ENCODE measurements at places on chromosomes 6 and 20.

- no peak for DNase-seq
These were observed 217.8 kb downstream of the ANKRD60 start for GRCh38 chr20:58010666-58011065.

DNA sequence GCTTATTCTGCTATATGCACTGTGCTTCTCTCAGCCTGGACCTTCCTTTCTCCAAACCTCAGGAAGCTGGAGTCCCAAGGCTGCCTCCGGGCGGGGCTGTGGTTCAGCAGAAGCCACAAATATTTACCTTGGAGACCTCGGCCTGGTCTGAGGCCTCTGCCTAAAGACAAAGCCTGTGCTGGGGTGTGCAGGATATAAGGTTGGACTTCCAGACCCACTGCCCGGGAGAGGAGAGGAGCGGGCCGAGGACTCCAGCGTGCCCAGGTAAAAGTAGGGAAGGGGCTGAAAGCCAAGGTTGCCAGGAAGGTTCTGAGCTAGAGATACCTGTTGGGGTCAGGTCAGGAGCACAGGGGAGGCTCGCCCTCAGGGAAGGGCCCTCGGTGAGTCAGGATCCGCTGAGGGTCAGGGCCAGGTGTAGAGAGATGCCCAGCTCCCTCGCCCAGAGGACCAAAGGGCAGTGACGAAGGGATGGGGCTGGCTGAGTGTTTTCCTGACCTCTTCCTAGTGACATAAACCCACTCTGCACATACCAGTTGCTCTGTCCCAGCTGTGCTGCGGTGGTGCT lies at the start of gene BPIFB1:
Gene BPIFB1 (plus strand): TSS at position 224 of the 565 bp plus-strand sequence. CDS start 2,860 bp downstream, outside the sequence.
- DNase-seq = no peak

DNA sequence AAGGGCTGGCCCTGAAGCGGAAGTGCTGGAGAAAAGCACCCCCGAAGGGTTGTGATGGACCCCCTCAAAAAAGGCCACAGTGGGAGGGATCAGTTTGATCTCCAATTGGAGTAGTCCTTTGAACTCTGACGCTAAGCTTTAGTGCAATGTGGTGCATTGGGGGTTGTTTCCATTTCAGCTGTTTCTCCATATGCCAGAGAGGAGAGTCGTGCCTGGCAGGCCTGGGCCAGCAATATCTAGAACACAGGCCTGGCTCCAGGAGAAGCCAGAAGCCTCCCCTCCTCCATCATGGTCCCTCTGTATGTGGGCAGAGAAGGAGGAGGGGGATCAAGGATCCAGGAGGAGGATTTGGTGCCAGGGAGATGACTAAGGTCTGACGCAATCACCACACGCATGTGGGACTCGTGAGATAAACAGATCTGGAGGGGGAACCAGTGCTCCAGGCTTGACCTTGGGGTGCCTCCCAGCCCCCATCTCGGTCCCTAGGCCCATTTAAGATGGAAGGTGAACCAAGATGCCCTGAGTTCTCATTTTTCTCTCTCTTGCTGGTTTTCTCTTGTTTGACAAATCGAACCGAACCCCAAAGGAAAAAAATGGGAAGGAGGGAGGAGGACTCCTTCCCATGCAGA lies 517.4 kb upstream of the JARID2 start:
- DNase-seq = no peak

- DNase-seq = no peak
These were observed 94.5 kb upstream of the BTN3A2 start for GRCh38 chr6:26270486-26270861.

GRCh38 chr20:25622450-25623224 lies 1.2 kb downstream of the NANP start:
- DNase-seq = no peak

GRCh38 chr6:150267686-150268561 lies 100.9 kb upstream of the IYD start:
- no peak for DNase-seq

- no peak for DNase-seq
These were observed 11.5 kb upstream of the BTBD9 start for GRCh38 chr6:38651121-38651784.

DNA sequence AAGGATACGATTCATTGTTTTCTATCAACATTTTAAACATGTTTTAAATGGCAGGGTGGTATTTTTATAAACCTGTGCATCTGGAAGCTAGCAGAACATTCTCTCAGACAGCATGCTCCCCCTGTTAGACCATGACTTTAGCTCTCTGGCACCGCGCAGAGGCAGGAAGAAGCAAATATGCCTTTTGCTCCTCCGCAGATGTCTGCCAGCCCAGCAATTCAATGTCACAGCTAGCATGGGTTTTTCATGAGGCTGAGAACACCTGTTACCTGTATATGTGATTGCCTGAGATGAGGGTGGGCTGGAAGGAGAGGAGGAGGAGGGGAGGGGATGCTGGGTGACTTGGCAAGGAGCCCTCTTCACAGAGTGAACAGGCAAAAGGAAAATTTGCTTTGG lies 6.7 kb downstream of the MTCH1 start:
- no peak for DNase-seq

GRCh38 chr6:71043902-71044301 lies 87.0 kb upstream of the B3GAT2 start:
- DNase-seq = no peak

Data from AG04449 (cell line).